ENCODE measurements at places on chromosomes 5 and 9. TPM values are rescaled to one million over a fixed set of nuclear protein-coding genes. Genes with fewer than 3 reads are reported as not detected.

DNA sequence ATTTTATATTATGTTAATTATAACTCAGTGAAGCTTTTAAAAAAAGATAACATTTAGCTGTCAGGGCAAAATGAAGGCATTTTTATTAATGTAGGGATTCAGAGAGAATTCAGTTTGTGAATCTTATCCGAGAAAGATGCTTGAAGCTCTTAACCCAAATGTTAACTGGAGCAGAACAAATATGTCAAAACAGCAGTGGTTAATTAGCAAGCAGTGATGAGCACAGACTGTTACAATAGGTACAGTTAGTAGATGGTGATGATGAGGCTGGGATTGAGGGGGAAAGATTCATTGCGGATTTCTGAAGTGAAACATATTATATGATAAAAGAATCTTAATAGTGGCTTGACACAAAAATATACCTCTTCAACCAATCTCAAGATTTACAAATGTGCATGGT lies 356.7 kb downstream of the DIRAS2 start:
- DNase-seq: no peak

- no peak for DNase-seq
Measured at GRCh38 chr5:79237740-79238560, 2.0 kb downstream of the JMY start.

DNA sequence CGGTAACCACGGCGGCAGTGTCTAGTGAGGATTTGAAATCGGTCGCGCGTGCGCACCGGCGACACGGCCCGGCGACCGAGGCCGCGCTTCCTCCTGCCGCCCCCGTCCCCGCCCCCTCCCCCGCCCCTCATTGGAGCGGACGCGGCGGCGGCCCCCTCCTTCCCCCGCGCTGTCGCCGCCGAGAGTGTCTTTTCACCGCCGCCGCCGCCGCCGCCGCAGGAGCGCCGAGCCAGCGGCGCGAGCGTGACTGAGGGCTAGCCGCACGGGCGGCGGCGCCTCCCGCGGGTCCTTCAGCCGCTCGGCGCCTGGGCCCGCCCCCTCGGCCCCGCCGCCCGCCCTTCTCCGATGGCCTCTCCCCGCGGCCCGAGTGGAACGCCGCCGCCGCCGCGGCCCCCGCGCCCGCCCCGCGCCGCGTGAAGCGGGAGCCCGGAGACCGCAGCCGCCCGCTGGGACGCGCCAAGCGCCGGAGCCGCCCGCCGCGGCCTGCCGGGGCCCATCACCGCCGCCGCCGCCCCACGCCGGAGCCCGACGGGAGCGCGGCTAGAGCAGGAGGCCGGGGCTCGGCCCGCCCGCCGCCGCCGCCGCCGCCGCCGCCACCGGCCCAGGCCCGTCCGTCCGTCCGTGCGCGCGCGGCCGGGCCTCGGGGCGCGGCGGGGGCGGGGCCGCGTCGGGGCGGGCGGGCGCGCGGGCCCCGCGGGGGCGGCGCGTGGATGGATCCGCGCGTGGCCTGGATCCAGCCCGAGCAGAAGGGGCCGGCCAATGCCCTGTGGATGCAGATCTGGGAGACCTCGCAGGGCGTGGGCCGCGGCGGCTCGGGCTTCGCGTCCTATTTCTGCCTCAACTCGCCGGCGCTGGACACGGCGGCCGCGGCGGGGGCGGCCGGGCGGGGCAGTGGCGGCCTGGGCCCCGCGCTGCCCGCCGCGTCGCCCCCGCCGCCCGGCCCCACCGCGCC lies at the start of gene TENT4A:
Gene TENT4A (plus strand): TSS at position 159 of the 952 bp plus-strand sequence. CDS start 552 bp downstream, at position 711.
- no peak for DNase-seq

- DNase-seq: no peak
Measured at GRCh38 chr9:127360829-127361228, 36.1 kb upstream of the SLC2A8 start.

- no peak for DNase-seq
Measured at GRCh38 chr5:54135042-54135441, 175.3 kb downstream of the ARL15 start.

DNA sequence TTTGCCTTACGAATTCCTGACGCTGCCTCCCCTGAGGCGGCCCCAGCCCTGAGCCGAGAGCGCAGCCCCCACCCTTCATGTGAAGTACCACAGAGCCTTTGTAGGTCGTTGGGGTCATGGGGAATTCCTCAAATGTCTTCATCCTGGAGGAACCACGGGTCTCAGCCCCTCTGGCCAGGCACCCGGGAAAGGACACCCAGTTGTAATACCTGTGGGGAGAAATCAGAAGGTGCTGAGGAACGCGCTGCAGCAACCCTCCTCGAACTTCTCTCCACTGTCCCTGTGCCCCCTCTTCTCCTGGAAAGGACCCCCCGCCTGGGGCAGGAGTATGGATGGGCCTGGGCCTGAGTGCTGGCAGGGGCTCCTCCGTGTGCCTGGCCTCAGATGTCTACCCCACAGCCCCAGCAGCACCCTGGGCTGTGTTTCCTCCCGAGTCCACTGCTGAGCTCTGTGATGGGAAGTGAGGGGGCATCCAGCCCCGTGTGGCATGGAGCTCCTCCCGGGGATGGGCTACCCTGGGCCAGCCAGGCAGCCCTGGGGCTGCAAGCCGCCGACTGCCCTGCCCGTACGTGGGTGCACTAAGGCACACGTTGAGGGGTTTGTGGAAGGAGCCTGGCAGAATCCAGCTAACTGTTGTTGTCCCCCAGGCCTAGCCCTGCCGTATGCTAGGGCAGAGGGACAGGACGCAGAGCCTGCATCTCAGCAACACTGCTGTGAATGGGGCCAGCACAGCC lies 18.7 kb upstream of the SCGB3A1 start:
- no peak for DNase-seq

DNA sequence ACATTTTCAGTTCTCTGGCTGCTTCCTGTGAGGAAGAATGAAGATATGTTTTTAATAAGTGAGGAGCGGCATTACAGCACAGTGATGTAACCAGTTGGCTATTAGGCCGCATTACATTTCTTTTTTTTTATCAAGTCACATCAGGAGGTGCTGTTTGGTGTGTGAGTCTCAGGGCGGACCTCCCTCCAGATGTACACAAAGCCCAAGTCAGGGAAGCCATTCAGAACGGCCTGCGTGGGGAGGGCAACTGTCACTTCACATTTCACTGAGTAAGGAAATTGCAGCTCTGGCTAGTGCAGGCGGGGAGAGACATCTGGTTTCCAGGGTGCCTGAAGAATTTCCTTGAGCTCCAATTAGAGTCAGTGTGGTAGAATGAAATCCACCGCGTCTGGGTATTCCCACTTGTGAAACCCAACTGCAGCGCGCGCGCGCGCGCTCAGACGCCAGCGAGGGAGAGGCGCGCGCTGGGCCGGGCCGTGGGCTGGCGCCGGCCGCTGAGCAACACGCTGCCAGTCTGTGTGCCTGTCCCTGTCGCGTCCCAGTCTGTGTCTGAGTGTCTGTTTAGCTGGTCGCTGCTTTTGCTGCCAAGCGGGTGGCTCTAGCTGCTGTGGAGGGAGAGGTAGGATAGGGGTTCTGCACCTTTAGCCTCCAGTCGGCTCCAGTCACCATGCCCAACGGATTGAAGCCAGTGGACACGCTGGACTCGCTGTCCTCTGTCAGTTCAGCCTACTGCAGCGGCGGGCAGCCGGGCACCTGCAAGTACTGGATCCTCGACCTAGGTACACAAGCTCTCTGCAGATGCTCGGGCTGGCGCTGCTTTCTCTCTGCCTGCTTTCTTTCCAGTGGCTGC lies 140.8 kb upstream of the OTULINL start:
- DNase-seq: no peak

DNA sequence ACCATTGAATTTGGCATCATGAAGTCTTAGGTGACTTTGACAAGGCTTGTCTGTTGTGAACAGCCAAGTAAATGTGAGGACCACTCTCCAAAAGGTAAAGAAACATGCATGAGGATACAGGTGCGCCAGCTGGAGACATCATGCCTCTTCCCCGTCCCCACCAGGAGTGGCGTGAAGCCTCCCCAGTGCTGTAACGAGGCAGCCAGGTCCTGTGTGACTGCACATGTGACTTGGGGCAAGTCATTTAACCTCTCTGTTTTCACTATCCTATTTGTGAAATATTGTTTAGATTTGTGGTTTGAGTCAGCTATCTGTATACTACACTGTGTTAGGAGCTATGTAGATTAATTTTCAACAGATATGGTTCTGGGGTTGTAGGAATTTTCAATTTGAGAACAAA lies 65.0 kb downstream of the DOCK8 start:
- no peak for DNase-seq

- no peak for DNase-seq
Measured at GRCh38 chr5:127924606-127925005, 159.0 kb upstream of the SLC12A2 start.

DNA sequence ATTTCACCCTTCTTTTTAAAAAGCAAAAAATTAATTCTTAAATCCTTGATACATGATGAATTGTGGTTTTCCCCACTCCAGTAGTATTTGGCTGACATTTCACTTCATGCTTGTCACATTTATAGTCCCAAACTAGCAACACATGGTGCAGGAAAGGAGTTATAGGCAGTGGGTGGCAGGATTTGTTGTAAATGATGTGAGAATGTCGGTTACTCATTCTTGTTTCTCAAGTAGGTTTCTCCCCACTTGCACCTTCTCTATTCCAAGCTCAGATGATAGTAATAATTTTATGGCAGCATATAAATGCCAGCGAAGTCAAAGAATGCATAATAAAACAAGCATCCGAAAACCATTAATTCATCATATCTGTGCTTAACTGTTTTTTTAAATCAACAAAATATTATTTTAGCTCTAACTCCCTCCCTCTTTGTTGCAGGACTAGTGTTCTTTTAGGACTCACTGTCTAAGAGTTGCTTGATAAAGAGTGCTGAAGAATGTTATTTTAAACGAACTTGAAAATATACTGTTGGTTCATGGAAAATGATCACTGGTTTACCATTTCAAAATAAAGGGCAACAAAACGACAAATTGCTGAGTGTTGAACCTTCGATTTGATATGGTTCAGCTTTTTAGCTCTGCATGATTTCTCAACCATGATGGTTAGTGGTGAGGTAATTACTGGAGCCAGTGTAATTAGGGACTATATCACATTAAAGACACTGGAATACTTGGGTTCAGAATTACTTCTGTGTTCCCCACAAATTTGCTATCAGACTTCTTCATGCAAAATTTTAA lies 88.1 kb upstream of the ADAMTSL1 start:
- no peak for DNase-seq

- DNase-seq: no peak
Measured at GRCh38 chr5:178902849-178903248, 7.1 kb downstream of the ZFP2 start.

GRCh38 chr9:121183666-121184423 lies 17.8 kb downstream of the RAB14 start:
- DNase-seq: no peak

- DNase-seq: no peak
Measured at GRCh38 chr5:29498412-29498811, 1695.1 kb upstream of the CDH6 start.

DNA sequence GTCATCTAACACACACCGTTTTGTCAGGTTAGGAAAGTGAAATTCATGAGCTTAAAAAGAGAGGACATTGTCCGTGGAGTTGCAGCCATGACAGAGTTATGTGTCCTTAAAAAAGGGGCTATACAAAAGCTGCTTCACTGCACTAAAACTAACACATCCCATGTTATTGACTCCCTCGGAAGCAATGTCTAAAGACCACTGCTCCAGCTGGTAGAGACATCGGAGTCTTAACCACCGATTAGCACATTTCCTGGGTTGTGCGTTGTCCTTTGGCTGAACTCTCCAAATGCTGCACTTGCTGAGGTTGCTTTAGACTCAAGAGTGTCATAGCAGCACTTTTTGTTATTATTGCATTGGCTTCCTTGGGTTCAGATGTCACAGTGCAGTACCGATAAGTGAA lies 128.3 kb upstream of the C9orf72 start:
- no peak for DNase-seq

DNA sequence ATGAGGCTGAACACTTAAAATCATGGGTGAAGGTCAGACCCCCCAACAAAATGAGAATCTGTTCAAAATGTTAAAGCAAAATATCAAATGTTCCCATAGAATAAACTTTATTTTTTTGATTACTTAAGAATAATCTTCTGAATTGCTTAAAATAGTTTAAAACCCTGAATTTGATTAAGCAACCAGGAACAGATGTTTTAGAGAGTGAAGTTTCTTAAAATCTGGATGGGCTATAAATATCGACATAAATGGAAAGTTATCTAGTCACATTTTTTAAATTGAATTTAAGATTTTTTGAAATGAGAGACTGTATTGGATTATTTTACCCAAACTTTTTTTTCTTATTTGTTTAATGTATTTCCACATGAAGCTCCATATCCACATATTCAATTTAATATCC lies 98.5 kb downstream of the ADAMTS12 start:
- no peak for DNase-seq

DNA sequence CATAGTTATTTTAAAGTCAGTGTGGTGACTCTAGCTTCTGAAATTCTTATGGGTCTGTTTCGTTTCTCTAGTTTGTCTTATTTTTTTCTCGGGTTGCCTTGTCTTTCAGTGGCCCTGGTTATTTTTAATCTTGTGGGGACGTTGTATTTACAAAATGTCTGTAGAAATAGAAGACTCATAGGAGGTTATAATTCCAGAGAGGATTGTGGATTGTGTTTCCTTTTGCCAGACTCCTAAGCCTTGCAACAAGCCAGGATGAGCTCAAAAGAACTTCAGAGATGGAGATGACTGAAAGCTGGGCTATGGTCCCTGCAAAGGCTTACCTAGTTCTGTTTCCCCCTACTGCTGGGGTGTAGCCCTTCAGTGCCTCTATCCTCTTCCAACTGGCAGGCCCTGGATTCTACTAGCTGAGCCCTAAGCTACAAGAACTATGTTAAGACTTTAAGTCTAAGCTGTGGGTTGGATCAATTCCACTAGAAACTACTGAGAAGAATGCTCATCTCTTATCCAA lies 32.2 kb upstream of the LECT2 start:
- DNase-seq: no peak

- DNase-seq: no peak
Measured at GRCh38 chr5:143263272-143263810, 140.1 kb downstream of the NR3C1 start.

- DNase-seq: no peak
Measured at GRCh38 chr9:79471580-79472543, 99.9 kb upstream of the TLE4 start.

- DNase-seq: no peak
Measured at GRCh38 chr9:21983561-21983935, 10.6 kb downstream of the CDKN2A start.

- no peak for DNase-seq
Measured at GRCh38 chr9:77999231-77999631, 32.4 kb downstream of the GNAQ start.

DNA sequence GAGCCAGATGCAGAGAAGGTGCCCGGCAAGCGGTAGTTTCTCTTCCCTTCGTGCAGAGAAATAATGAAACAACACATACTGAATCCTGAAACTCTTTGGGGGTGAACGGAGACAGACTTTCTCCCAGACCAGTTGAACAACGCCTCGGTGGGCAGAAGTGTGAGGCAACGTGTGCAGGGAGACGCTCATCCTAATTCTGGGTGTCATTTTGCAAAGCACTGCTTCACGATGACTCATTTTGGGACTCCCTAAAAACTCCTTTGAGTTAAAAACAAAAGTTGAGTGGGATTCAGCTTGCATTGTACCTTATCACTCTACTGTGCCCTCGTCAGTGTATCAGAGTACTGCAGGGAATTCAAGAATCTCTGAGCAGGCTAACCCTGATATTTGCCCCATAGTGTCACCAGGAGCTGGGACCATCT lies 3.5 kb upstream of the NEK6 start:
- no peak for DNase-seq

The TMC1 gene
- total RNA-seq: not detected

The FBLL1 gene
- total RNA-seq: not detected

The GFRA3 gene
- total RNA-seq: 4.7 TPM

The ROPN1L gene
- 4.2 TPM for total RNA-seq

The GAS1 gene
- total RNA-seq: 163 TPM

The SEMA5A gene
- 9.3 TPM for total RNA-seq

The TMEM171 gene
- not detected for total RNA-seq

The GIN1 gene
- 5.4 TPM for total RNA-seq

The GNA14 gene
- total RNA-seq: 11.0 TPM

The MSX2 gene
- total RNA-seq: 1.2 TPM

The EQTN gene
- total RNA-seq: not detected
